ENCODE measurements at places on chromosomes 6 and 20.

- DNase-seq, result no peak
Observed at GRCh38 chr6:159360306-159360705, 191.1 kb downstream of the FNDC1 start.

GRCh38 chr6:63496361-63496804 is 75.9 kb upstream of the LOC128125822 start:
- no peak for DNase-seq

DNA sequence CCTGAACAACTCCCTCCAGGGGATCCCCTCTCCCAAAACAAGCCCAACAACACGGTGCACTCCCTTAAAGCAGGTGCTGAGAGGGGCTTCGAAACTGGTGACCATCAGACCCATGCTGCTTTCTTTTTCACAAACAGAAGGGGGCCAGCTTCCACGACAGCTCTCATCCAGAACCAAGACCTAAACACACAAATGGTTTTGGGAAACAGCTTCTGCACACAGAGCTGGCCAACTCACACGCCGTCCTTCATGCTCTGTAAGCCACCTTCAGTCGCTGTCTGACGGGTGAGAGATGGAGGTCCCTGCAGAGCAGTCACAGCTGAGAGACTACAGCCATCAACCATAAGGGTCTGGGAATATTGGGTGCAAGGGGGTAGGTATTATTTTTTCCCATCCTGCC is 76.3 kb downstream of the ZMYND8 start:
- no peak for DNase-seq

DNA sequence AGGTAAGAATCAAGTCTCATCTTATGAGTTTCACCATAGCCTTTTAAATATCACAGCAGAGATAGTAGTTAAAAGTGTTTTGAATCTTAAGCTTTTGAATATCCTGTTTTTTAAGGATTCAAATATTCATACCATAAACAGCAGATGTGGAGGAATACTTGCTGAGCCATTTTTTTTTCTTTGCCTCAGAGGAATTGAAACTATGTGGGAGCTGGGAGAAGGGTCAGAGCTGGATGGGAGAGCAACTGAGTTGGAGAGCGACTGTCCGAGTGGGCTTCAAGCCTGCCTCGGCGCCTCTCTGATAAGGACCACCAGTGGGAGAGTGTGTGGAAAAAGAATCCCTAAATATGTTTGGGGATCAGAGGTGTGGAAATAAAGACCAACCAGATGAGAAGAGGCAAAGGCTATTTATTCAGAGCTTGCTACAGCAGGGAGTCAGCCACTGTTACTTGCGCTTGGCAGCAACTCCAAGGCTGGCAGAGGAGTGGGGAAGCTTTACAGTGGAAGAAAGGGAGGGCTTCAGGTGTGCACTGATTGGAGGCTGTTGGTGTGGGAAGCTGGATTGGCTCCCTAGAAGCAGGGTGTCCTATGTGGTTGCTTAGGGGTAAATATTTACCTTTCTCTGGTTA is 34.3 kb upstream of the MCUR1 start:
- no peak for DNase-seq

DNA sequence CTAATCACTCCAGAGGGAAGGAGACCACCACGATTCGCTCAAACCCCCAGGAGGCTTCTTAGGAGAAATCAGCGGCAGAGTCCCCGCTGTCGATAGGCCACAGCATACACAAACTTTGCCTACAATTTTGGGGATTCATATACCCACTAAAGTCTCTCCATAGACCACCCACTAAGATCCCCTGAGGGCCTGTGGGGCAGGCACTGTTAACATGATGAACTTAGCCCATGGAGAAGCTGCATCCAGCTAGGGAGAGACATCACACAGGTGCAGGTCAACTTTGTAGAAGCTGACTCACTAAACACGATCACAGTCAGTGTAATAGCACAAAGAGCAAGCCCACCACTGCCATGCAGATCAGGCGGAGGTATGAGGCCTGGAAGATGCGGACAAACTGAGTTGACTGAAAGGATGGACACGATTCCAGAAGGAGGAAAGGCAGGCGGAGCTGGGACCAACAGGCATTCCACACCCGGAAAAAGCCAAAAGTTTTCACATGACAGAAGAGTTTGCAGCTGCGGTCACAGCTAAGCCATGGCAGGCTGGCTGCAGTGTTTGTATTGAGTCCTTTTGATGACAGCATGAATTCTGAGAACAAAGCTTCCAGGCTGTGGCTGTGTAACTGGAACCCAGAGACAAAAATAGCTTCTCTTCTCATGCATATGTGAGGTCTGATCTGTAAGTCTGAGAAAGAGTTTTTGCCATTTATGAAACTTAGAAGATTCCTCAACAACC is 75.7 kb upstream of the QKI start:
- peak; percentile 58 for DNase-seq

DNA sequence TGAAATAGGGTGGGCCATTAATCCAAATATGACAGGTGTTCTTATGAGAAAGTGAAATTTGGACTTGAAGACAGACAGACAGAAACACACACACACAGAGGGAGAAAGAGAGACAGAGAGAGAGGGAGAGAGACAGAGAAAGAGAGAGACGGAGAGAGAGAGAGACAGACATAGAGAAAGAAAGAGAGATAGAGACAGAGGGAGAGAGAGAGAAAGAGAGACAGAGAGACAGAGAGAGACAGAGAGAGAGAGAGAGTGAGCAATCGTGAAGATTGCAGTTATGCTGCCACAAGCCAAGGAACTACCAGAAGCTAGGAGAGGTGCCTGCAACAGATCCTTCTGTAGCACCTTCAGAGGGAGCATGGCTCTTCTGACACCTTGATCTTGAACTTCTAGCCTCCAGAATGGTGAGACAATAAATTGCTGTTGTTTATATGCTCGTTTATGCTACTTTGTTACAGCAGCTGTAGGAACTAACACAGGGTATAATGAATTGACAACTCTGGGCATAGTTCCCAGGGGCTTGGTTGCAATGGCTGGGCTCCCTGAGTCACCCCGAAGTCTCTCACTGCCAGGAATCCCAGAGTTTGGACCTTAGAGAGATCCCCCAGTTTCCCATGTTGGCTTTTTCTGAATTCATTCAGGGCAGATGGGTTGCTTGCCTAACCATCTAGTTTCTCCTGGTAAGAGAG is 44.7 kb upstream of the ECI2 start:
- DNase-seq, result no peak

Data from dermis blood vessel endothelial cell (primary cell).